NCI-H1417 (cell line): ENCODE measurements at places on chromosomes 2 and 18.

DNA sequence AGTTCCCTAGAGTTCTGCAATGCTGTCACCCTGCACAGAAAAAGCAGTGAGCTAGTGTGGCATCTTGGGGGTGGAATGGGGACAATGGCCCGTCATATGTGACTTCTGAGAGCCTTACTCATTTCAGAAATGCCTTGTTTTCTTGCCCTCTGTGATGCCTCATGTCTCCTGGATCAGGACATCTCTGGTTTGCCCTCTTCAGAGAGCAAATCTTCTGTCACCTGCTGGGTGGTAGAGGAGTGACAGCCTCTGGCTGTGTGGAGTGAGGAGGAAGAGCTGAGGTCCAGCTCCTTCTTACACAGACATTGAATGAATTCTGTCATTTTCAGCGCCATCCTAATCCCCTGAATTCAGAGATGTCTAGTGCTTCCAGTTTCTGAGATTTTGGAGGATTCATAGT, 55.6 kb upstream of the PHLPP1 start:
- no peak for DNase-seq

GRCh38 chr2:128259585-128259984, 59.1 kb downstream of the HS6ST1 start:
- DNase-seq = no peak

GRCh38 chr2:9573840-9574239, 18.2 kb upstream of the ADAM17 start:
- DNase-seq = no peak

GRCh38 chr2:165872101-165872791, 78.2 kb upstream of the GALNT3 start:
- DNase-seq = no peak

DNA sequence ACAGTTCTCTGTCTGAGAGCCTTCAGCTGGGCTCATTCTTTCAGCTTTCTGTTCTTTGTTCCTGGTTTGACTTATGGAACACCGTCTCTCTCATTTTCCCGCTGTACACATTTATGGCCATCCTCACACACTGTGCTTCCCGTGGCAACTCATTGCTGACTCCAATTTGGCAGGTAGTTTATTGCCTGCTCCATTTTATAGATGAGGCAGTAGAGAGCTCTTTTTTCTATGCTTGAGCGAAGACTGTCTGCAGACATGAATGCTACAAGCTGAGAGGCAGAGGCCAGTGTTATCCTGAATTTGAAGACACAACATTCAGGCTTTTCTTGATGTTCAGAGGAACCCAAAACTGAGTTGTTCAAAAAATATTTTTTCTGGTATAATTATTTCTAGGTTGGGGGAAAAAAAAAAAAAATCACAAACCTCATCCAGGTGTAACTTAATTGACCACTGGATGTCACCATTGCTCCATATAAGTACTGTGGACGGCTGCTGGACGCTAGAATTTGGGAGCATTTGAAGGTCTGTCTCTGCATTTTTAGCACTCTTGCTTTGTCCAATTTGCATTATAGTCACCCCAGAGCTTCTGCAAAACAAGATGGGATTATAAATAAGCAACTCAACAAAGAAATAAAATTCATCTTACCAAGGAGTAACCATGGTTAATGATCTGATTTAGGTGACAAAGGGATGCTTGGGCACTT, 83.5 kb downstream of the HRH4 start:
- DNase-seq = peak; percentile 28

DNA sequence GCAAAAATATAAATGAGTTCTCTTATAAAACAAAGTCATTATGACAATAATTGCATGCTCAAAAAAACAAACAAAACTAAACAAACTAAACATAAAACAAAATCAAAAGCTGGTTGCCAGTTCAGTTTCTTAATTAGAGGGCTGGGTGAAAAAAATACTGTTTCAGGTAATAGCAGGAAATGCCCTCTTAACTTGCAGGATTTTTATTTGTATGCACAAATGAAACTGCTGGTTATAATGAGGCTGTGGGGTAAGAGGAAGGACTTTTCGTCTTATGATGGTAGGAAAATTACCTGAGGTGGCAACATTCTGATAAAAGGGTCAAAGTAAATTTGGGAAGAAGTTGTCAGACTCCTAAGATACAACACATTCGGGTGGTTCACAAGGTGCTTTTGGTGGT, 21.5 kb upstream of the CDKL4 start:
- DNase-seq = no peak

- DNase-seq = no peak
Observed at GRCh38 chr18:48629730-48630324, 91.0 kb downstream of the CTIF start.

DNA sequence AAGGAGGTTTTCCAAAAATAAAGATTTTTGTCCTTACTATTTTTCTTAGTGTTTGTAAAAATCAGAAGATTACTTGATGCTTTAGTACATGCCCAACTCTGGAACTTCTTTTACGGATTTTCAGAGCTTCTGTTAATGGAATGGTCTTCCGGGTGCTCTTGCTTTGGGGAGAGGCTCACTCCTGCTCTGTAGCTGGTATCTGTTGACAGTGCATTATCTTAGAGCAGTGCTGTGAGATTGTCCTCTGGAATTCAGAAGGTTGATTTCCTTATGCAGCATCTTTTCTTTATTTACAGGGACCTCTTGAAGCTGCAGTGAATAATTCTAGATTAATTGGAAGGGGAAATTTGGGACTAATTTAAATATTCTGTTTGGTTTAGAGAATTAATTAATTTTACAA, 4.6 kb downstream of the MAPRE2 start:
- DNase-seq = no peak

GRCh38 chr18:35463050-35463449, 34.7 kb downstream of the INO80C start:
- DNase-seq = peak; percentile 10

DNA sequence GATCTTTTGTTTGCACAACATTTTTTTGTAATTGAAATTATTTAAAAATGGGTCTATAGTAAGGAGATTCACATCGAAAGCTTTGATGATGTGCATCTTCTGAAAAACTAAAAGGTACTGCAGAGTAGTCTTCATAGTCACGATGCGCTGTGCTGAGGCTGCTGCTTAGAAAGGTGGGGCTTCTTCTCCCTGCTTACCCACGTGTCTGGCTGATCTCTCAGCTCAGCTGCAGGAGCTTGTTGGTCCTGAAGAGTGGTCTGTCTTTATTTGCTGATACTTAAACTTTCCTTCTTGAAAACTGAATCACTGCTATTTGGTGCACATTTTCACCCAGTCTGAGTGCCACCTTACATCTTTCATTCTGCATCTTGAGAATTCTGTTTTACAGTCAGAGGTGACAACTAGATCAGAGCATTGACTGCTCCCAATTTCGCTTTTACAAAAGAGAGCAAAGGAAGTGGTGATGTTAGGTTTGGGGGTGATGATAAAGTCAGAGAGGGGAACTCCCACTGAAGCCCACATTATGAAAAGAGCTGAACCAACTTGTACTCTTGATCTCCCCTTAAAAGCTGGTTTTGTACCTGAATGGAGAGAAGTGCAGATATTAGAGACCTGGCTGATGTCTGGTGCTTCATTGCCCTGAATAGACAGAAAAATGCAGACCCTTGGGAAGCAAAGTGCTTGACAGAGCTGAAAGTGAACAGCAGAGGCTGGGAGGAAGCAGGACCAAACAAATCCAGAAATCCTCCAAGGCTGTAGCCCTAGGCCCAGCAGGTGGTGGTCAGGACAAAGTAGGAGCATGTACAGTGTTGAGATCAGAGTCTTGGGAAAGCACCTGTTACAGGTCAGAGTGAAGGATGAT, 984.5 kb downstream of the TSN start:
- no peak for DNase-seq

- DNase-seq = no peak
Observed at GRCh38 chr2:216503159-216503629, 4.5 kb downstream of the RPL37A start.

- DNase-seq = peak; percentile 98
Observed at GRCh38 chr2:10122500-10123280, at the start of gene RRM2. TSS of gene RRM2 (plus strand) at chr2:10122739. CDS start at chr2:10122799, 60 bp downstream.

DNA sequence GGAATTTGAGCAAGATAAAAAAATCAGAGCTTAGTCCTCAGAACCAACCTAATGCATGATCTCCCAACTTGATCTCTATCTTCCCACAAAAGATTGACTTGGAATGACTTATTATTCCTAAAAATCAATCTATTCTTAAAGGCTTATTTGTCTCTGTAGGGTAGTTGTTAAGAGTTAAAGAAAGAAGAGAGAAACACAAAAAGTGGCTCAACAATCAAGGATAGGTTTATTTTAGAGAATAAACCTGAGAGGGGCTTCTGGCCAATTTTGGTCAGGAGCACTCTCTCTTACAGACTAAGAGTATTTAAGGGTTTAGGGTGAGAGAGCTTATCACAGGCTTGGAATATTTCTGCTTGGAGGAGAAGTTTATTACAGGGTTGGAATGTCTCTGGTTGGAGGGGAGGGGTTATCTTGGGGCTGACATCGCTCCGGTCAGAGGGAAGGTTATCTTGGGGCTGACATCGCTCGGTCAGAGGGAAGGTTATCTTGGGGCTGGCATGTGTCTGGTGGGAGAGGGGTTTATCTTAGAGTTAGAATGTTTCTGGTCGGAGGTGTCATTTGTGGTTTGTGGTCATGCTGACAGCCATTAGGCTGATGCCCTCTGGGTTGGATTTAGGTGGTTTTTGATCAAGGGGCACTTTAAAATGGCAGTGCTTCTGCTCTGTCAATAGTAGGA, 2.4 kb upstream of the MFF start:
- no peak for DNase-seq

DNA sequence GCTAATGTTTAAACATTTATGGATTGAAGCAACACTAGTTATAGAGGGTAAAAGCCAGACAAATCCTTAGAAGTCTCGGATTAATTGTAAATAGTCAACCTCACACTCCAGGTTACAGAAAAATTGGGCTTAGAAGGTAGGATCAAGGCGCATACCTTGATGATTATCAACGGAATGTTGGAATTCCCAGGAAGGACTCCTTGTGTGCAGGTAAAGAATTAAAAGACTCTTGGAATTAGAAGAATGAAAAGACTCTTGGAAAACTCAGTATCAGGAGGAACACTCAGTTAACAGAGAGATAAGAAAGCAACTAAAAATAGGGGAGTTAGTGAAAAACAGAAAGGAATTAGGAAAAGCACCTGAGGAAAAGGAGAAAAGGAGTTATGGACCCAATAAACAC, 29.3 kb upstream of the EPHA4 start:
- no peak for DNase-seq

- no peak for DNase-seq
Observed at GRCh38 chr18:7436166-7436565, 130.9 kb upstream of the PTPRM start.

DNA sequence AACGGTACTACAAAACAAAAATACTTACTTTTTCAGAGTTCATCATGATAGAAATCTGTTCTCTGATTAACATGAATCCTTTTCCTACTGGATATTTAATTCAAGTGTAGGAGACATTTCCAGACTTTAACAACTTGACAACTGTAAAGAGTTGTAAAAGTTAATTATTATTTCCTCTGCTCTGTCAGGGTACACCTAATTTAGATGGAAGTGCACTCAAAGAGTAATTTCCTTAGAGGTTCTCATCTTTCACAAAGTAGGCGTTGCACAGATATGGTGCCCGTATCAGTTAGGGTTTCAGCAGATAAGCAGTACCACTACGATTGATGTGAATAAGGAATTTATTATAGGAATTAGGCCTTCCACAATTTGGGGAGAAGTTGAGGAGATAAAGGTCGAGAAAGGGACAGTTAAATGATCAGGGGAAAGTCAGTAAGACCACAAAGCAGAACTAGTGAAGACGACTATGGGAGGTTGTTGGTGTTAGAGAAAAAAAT, 16.2 kb upstream of the PDE11A start:
- no peak for DNase-seq

GRCh38 chr2:159773886-159774285, 24.1 kb downstream of the CD302 start:
- DNase-seq = no peak
